ENCODE measurements at places on chromosomes 13 and 19. TPM values are rescaled to one million over a fixed set of nuclear protein-coding genes. Genes with fewer than 3 reads are reported as not detected.

DNA sequence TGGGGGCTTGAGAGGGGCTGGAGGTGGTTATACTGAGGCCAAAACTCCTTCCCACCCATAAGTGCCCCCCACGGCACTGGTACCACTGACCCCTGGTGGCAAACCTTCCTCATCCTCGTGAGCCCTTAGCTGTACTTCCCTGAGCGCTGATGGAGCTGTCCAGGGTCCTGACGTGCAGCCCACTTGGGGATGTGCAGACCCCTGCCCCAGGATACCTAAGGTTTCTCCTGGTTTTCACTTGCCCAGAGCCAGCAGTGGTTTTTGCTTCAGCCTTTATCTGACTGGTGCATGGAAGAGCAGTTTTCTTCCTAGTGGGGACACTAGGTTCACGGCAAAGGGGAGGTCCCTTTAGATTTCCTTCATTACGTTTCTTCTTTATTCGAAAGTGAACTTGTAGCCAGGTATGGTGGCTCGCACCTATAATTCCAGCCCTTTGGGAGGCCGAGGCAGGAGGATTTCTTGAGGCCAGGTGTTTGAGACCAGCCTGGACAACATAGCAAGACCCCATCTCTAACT lies 28.7 kb upstream of the KCTD15 start:
- DNase-seq, result peak; percentile 52

GRCh38 chr19:40601134-40601974 lies at the start of gene LTBP4:
Gene LTBP4 (plus strand): TSS chr19:40601369. CDS start chr19:40601388, 19 bp downstream.
- no peak for DNase-seq

GRCh38 chr19:17944301-17944700 lies 11.5 kb downstream of the CCDC124 start:
- DNase-seq, result no peak

The NKG7 gene
- polyA plus RNA-seq, result 1.3 TPM

GRCh38 chr13:86585835-86586234 lies 786.6 kb upstream of the SLITRK6 start:
- peak; percentile 60 for DNase-seq

- DNase-seq, result no peak
Observed at GRCh38 chr13:68806125-68806524, 1301.5 kb upstream of the ATXN8OS start.

- no peak for DNase-seq
Observed at GRCh38 chr13:46632176-46632575, 79.2 kb downstream of the LRCH1 start.

The ZNF93 gene
- polyA plus RNA-seq, result 21.2 TPM

The ANKLE1 gene
- polyA plus RNA-seq, result 0.83 TPM

DNA sequence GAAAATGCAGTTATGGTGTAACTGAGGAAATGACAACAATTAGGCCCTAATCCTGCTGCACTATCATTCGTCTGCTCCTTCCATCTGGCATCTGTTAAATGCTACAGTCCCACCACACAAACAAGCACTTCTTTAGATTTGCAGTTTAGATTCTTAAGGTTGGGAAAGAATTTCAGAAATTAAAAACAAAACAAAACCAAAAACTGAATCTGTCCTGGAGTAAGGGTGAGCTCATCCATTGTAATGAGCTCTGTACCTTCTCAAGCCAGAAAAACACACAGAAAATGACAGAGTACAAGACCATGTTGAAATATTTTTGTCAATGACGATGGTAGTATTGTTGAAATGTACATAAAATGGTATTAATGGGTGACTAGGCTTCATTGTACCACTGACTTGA lies 28.3 kb downstream of the SMAD9 start:
- no peak for DNase-seq

GRCh38 chr19:19493841-19494546 lies 21.4 kb downstream of the TSSK6 start:
- DNase-seq, result no peak

GRCh38 chr13:24925318-24926231 lies 161.6 kb downstream of the RNF17 start:
- no peak for DNase-seq

The ZNF66 gene
- 4.7 TPM for polyA plus RNA-seq

DNA sequence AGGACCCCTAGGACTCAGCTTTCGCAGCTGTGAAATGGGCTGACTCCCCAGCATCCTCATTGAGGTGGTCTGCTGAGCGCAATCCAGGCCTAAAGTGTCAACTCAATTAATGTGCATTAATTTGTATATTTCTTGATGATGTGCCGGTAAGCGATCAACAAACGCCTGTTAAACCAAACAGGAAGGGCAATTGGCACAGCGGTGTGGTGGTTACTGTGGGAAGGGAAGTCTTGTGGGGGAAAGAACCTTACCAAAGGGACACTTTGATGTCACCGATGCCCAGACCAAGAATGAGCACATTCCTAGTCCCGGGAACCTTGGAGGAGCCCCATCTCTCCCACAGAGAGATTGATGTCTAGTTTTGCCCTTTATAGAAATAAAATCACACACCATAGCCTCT lies 1.6 kb downstream of the JAK3 start:
- DNase-seq, result no peak

DNA sequence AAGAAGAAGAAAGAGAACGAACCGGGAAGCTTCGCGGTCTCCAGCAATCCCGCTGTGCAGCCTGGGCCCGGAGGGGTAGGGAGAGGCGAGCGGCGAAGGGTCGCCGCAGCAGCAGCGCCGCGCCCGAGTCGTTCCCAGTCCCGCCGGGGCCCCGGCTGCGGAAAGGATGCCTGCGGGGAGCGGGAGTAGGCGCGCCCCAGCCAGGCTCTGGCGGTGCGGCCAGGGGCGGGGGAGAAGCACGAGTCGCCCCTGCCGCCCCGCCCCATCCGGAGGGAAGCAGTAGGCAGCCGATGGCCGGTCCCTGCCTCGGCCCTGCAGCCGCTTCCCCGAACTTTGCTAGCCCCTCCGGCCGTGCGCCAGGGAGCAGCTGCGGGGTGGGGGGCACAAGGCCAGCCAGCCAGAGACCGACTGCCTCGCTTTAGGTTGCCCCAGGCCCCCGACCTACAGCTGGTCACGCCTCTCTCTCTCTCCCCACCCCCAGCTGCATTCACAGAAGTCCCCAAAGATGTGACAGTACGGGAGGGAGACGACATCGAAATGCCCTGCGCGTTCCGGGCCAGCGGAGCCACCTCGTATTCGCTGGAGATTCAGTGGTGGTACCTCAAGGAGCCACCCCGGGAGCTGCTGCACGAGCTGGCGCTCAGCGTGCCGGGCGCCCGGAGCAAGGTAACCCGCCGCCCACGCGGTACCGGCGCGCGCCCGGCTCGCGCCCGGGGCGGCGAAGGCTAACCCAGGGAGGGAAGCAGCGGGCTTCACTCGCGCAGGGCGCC lies 1.1 kb downstream of the VSTM2B start:
- no peak for DNase-seq

- DNase-seq, result no peak
Observed at GRCh38 chr19:47303966-47304365, 5.7 kb upstream of the C5AR1 start.

DNA sequence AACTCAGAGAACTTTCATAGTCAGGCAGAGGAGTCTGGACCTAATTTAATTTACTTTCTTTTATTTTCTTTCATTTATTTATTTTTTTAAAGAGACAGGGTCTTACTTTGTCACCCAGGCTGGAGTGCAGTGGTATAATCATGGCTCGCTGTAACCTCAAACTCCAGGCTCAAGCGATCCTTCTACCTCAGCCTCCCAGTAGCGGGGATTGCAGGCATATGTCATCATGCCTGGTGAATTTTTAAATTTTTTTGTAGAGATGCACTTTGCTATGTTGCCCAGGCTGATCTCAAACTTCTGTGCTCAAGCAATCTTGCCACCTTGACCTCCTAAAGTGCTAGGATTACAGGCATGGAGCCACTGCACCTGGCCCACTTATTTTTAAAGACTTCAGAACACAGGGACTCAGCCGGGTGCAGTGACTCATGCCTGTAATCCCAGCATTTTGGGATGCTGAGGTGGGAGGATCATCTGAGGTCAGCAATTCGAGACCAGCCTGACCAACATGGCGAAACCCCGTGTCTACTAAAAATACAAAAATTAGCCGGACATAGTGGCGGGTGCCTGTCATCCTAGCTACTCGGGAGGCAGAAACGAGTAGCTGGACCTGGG lies 50.6 kb downstream of the KLF5 start:
- DNase-seq, result no peak

The RNF225 gene
- not detected for polyA plus RNA-seq

DNA sequence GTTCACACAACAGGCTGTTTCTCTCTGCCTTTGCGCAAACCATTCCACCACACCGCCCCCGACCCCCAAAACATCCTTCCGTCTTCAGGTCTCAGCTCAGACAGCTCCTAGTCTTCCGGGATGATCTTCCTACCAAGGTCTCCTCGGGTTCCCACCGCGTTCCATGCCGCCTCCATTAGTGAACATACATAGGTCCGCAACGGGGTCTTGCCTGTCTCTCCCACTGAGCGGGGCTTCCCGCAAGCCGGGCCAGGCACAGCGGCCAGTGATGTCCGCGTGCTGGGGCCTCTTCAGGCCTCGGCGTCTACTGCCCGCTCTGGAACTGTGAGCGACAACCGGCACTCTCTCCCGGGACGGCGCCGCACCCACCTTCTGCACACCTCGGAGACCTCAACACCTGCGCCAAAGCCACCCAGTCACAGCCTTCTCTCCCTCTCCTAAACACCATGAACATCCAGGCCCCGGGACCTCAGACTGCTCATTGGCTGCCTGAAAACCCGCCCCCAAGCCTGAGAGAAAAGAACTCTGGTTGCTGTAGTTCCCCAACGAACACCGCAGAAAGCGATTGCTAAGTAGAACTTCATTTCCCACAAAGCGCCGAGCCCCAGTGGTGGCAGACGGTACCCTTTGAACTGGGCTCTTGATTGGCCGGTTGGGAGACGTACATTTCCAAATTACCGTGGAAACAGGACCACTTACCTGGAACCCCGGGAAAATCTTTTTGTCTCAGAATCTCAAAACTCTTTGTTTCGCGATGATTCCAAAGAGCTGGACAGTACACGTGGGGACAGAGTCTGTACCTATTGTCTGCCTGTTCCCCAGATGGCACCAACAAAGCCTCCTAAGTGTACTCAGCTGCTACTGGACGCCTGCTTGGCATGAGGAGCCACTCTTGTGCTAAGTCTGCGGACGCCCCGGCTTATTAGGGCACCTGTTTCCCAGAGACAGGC lies 9.5 kb downstream of the DYRK1B start:
- peak; percentile 92 for DNase-seq

- no peak for DNase-seq
Observed at GRCh38 chr19:6226012-6226411, 53.8 kb downstream of the MLLT1 start.

The MEIOSIN gene
- not detected for polyA plus RNA-seq

The HCST gene
- 2.8 TPM for polyA plus RNA-seq

The ZNF418 gene
- polyA plus RNA-seq, result 22.6 TPM

DNA sequence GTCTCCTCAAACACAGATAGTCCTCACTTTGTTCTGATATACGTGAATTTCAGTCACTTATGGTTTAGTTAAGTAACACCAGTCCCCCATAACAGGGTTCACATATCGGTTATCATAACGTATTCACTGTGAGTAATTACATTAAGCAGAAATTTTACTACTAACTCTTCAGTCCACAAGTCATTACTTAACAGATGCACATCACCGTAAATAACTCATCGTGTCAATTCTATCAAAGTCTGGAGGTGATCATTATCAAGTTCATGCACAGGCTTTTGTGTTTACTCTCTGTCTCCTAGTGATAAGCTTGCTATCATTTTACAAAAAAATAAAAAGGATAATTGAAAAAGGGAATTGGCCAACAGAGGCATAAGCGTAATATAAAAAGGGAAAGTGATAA lies 287.4 kb upstream of the ATXN8OS start:
- DNase-seq, result no peak

All from right renal cortex interstitium (tissue), 3 donors.